ENCODE measurements at places on chromosomes 3 and 15. TPM values are rescaled to one million over a fixed set of nuclear protein-coding genes. Genes with fewer than 3 reads are reported as not detected.

ITIH4 gene
- total RNA-seq = 4,358 TPM

ACY1 gene
- total RNA-seq = 301 TPM

ACTL6A gene
- total RNA-seq = 11.8 TPM

DNA sequence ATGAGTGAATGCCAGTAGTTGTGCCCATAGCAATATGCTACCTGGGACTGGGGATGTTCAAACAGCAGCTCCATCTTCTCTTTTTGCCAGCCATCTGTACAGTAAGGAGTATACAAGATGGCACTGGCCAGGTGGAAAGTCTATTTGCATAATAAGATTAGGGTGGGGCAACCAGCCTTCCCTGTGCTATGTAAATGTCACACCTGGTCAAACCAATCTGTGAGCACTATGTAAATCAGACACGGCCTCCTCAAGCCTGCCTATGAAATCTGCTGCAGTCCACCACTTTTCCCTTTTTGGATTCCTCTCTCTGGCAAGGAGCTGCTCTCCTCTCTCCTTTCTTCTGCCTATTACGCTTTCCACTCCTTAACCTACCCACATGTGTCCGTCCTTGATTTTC lies 53.0 kb downstream of the C3orf80 start:
- DNase-seq = no peak

PRTG gene
- 0.23 TPM for total RNA-seq

DNA sequence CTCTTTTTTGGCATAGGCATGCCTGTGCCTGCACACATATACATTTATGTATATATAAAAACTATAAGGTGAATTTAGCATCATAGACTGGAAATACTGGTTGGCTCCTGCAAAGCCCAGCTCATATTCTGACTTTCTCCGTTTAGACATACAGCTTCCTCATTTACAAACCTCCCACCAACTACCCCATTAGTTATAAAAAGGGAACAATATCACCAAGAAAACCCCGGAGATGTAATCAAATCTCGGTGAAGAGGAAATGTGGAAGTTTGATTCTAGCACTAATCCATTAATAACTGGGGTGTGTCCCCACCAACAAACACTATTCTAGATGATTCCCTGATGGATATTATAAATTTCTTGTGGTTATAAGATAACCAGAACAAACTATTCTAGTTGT lies 517.7 kb upstream of the TBL1XR1 start:
- DNase-seq = no peak

INSYN1 gene
- total RNA-seq = 1.4 TPM

NR2E3 gene
- 0.33 TPM for total RNA-seq

DNA sequence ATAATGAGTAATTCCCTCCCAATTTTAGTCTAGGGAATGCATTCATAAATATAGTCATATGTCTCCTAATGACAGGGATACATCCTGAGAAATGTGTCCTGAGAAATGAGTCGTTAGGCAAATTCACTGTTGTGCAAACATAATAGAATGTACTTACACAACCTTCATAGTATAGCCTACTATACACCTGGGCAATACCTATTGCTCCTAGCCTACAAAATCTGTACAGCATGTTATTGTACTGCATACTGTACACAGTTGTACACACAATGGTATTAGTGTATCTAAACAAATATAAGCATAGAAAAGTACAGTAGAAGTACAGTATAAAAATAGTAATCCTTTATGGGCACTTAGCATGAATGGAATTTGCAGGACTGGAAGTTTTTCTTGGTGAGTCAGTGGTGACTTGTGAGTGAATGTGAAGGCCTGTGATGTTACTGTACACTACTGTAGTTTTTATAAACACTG lies 6.6 kb downstream of the DTWD1 start:
- DNase-seq = no peak

GRCh38 chr15:51936105-51936478 lies 35.5 kb downstream of the LEO1 start:
- DNase-seq = no peak

DNA sequence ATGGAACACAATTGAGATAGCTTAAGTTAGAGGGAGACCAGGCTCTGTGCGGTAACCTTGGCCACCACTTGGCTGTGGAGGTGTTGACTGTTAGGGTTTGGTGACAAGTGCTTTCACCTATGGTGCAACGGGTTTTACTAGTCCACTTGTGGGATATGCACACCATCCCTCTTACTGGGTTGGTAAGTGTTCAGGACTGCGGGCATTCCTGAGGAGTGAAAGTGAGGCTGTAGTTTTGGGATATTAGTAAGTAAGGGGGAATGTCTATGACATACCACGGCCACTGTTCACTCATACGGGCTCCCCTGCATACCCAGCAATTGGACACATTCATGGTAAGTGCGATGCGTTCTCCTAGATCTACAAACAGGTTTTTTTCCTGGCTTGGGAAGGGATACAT lies 8.0 kb upstream of the RAD54L2 start:
- no peak for DNase-seq

- DNase-seq = no peak
These were observed 103.8 kb upstream of the PRICKLE2 start for GRCh38 chr3:64329037-64329436.

DNA sequence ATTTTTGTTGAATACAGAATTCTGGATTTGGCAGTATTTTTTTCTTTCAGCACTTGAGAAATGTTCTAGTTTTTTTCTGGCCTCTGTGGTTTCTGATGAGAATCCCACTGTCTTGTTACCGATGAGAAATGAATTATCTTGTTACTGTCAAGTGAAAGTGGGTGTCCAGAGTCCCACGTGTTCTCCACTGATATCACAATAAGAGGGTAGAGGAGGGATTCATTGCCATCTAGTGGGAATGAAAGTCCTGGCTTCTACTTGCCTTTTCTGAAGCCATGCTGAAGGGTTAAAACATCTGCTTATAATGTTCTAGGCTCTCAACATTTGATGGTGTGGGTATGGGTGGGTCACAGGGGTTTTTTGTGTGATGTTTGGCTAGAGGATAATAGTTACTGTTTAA lies 66.1 kb downstream of the SEC22A start:
- no peak for DNase-seq

DNA sequence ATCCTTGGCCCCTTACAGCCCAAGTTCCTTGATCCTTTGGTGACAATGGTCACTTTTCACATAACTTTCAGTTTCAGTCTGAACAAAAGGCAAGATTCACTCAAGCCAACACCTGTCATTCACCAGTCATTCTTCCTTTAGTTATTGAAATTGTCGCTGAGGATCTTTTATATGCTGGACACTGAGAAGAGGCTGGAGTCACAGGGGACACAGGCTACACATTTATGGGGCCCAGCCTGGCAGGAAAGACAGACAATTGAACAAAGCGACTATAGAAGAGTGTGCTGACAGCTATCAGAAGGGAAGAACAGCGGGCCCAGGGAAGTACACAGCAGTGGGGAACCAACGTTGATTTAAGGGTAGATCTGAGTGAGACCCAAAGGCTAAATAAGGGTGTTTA lies 69.8 kb upstream of the PROK2 start:
- DNase-seq = no peak

GRCh38 chr3:195239121-195239520 lies 31.8 kb downstream of the XXYLT1 start:
- peak; percentile 30 for DNase-seq

LINGO1 gene
- total RNA-seq = 0.86 TPM

GHRL gene
- total RNA-seq = 0.30 TPM

DNA sequence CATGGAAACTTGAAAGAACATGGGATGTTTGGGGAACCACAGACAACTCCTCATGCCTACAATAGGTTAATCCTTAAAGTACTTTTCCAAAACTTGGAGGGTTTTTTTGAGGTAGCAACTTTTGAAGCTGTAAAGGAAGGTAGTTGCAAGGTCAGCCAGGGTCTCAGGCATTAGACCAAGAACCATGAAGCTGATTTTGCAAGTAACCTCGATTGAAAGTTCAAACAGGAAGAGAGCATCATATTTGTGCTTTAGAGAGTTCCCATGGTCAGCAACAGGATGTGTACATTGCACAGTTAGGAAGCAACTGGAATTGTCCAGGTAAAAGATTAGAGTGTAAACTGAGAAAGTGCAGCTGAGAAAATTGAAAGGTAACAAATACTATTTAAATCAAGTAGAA lies 199.8 kb upstream of the NR2F2 start:
- DNase-seq = no peak

GRCh38 chr15:67827562-67828277 lies 2.4 kb downstream of the SKOR1 start:
- DNase-seq = no peak

DNA sequence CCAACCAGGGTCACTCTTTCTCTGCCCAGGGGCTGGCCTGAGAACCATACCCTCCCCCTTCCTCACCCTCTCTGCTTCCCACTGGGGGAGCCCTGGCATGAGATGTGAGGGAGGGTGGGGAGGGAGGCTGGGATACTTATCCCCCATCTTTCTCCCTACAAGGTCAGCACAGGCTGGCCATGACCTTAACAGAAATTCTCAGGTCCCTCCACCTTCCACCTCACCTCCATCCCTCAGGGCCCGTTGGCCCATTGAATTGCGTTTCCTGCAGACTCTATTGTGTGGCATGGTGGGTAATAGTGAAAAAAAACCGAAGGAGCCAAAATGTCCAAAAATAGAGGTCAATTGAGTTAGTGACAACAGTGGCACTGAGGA lies 159.5 kb downstream of the OR4M2 start:
- DNase-seq = no peak

DNA sequence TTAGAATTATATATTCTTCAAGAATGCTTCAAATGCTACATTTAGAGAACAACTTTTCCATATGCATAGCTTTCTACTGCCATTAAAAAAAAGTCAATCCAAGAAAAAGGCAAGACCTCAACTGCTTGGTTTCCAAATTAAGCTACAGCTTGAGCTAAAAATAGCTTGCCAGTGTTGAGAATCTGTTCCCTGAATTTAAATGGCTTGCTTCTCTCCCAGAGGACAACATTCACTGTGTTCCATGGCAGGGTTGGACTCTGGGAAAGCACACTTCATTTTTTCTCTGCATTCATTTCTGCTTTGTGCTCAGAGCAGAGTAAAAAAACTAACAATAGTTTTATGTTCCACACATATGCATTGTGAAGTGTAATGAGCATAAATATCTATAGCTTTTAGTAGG lies 50.3 kb upstream of the ACTL6A start:
- DNase-seq = no peak

- peak; percentile 56 for DNase-seq
These were observed 9.8 kb downstream of the SCG5 start for GRCh38 chr15:32651229-32651837.

- DNase-seq = no peak
These were observed 975.4 kb downstream of the ZPLD1 start for GRCh38 chr3:103410231-103410630.

All from left lobe of liver (tissue), 2 donors.